ENCODE measurements at places on chromosomes 6 and 20.

DNA sequence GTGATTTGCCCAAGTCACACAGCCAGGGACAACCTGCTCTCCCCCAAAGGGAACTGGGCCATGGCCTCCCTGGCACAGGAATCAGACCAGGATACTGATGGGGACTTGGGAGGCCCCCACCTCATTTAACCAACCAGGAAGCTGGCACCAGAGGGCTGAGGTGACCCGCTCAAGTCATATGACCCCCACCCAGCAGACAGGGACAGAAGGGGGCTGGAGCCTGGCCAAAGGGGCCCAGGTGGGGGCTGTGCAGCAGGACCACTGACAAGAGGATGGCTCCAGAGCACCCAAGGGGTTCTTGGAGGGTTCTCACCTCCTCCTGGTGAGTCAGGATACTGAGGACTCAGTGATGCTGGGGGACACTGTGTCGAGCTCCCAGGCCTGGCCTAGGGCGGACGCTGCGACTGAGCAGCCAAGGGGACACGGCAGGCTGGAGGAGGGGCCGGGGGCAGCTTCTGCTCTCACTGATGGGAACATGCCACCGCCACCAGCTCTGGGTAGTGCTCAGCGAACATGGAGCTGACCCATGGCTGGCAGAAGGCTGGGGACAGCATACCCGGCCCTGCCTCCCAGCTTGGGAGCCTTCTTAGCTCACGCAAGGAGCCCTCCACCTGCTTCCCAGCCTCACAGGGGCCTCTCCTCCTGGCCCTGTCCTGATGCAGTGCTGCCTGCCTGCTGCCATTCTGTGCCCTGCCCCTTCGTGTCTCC, 1.2 kb downstream of the CST7 start:
- DNase-seq: no peak

DNA sequence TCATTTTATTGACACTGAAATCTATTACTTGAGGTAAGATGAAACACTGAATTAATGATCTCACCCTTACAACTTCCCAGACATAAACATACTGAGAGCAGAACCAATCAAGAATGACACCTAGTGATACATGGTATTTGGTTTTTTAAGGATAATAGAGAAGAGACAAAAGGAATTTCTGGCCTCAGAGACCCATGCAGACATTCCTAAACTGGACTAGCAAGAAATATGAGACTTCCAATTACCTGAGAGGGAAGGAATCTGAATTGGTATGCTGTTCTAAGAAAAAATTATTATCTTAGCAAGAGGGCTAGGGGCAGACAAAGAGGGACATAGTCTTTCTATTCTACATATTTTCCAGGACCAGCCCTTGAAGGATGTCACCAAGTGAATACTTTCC, 141.1 kb downstream of the BMP5 start:
- no peak for DNase-seq

DNA sequence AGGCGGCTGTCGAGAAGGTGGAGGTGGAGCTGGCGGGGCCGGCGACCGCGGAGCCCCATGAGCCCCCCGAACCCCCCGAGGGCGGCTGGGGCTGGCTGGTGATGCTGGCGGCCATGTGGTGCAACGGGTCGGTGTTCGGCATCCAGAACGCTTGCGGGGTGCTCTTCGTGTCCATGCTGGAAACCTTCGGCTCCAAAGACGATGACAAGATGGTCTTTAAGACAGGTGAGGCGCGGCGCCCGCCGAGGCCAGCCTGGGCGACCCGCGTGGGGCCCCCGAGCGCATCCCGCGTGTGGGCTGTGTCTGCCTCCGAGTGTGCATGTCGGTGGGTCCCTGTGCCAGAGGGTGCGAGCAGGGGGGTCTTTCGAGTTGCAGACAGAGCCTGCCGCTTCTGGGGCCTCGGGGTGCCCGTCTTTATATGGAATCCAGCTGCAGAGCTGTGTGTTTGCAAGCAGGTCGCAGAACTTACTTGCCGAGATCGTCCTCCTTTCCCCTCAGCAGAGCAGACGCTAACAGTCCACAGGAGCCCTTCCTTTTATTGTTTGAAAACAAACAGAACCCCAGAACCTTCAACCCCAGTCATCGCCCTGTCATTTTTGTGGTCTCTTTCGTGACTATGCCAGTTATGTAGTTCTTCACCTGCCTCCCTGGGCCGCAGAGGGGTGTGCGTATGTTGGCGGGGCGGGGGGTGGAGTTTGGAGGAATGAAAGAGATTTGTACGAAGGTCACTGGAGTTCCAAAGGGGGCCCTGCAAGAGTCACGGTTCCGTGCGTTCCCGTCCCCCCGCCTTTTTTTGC, 766 bp downstream of the SLC16A10 start:
- no peak for DNase-seq

DNA sequence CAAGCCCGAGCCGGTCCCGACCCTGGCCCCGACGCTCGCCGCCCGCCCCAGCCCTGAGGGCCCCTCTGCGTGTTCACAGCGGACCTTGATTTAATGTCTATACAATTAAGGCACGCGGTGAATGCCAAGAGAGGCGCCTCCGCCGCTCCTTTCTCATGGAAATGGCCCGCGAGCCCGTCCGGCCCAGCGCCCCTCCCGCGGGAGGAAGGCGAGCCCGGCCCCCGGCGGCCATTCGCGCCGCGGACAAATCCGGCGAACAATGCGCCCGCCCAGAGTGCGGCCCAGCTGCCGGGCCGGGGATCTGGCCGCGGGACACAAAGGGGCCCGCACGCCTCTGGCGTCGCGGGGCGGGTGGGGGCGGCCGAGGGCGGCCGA, 37.5 kb downstream of the YTHDF1 start:
- no peak for DNase-seq

- no peak for DNase-seq
Measured at GRCh38 chr6:149901444-149902140, 3.7 kb upstream of the RAET1E start.

- no peak for DNase-seq
Measured at GRCh38 chr20:56005389-56005715, at the start of gene CBLN4. TSS of gene CBLN4 (minus strand) at chr20:56005519. CDS start at chr20:56004171, 1,348 bp downstream.

DNA sequence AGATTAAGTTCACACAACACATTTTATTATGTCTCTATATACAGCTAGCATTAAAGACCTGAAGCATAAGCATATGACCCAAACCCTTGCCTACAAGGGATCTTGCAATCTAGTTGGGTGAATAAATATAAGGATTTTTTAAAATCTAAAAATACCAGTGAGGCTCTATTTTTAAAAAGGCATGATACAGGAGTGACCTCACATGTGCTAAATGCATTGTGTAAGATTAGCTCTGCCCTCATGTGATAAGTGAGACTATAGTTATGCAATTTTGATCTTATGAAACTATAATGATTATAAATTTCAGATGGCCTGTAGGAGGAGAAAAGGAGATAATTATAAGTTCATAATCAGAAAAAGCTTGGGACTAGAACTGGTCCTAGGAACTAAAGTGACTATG, 451.0 kb upstream of the MAN1A1 start:
- no peak for DNase-seq

DNA sequence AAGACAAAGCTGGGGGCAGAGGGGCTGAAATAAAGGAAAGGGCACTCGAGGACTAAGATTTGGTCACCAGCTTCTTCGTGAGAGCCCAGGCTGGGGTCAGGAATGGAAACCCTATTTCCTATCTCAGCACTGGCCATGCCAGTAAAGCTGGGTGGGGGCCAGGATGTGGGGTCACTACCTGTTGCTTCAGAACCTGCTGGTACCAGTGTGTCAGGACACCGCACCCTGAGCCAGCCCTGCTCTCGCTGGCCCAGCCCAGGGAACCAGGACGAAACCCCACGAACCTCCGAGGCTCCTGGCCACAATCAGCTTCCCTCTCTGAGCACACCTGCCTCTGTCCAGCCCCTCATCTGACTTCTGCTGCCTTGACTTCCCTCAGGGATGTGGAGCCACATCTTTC, 2.1 kb downstream of the CDSN start:
- DNase-seq: no peak

DNA sequence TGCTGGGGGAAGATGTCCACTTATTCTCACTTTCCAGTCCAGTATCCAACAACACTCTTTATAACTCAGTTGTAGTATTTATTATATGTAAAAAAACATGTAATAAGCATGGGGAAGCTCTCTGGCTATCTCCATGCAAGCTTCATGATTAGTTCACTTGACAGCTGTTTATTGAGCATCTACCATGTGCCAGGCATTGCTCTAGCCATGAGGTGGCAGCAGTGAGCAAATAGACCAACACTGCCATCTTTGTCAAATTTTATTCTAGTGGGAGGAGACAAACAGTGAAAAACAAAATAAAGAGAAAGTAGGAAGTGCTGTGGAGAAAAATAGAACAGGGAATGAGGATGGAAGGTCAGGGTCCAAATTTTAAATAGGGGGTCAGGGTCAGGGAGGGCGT, 131.8 kb downstream of the CFAP61 start:
- DNase-seq: no peak

GRCh38 chr6:114075300-114075699, 104.4 kb upstream of the HDAC2 start:
- no peak for DNase-seq

DNA sequence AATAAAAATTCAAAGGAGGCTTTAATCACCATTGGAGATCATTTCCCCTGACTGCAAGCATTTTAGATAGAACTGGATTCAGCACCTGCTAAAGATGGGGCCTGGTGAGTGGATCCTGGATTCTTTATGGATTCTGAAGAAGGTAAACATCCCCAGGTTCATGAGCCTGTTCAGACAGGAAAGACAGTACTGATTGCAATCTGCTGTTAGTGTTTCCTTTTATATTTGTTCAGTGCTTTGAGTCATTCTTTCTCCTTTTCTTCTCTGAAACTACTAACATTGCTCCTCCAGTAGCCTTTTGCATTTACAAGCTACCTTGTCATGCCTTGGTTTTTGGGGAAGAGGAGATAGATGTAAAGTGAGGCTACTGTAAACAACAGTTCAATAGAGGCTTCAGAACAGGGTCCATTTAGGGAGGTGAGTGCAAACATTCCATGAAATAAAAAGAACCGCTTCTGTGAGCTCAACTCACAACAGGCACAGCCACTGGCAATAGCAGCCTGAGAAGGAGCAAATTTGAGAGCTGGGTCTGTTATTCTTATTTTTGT, 66.4 kb upstream of the PRL start:
- no peak for DNase-seq

DNA sequence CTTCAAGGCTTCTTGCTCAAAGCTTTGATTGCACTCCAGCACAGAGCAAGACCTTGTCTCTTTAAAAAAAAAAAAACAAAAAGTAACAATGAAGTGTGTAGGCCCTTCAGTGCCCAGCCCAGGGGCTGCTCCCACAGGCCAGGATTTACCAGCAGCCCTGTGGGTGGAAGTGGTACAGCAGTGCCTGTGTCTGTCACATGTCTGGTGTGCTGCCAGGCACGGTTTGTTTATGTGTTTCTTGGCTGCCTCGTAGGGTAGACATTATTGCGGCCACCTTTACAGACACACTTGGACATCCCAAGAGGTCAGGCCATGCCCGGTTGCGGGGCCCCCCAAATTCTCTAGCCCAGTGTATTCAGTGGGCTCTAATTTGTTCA, 12.7 kb downstream of the DYNLRB1 start:
- no peak for DNase-seq

DNA sequence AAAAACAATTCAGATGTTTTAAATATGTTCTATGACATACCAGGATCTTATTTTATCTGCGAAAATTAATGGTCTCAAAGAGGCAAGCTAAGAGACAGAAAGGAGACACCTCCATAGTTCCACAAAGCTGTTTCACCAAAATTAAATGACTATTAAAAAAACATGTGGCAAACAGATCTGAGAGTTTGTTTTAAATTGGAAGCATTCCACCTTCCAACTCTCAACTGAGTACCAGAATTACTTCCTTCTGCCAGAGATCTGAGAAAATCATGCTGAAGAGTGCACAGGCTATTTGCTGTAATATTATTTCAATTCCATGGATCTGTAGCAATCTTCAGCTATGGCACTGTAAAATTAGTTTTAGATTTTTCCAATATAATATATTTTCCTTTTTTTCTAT, 669.5 kb upstream of the MARCKS start:
- no peak for DNase-seq

DNA sequence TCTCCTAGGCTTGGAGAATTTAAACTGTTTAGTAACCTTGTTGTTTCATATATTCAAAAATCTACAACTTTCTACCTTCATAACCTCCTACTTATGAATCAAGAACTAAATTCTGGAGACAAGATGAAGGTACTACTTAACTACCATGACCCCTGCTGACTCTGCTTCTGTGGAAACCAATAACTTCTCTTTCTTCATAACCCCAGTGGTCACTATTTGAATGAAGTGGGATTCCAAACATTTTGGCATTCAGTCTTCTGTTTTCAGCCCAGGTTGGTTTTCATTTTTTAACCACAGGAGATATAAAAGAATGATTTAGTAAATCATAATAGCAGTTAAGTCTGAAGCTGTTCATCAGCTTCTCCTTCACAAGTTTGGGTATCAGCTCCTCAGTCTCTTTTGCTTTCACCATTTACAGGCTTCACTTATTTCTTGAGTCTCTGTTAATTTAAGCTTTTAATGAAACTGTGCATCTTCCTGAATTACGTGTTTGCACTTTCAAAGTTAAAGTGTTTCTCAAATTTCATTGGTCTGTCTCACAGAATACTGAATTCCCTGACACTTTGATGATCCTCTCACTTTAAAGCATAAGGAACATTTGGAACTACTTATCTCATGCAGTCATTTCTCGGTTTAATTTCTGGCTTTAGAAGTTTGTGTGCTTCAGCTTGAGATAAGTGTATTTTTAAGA, 9.5 kb downstream of the SENP6 start:
- DNase-seq: no peak

DNA sequence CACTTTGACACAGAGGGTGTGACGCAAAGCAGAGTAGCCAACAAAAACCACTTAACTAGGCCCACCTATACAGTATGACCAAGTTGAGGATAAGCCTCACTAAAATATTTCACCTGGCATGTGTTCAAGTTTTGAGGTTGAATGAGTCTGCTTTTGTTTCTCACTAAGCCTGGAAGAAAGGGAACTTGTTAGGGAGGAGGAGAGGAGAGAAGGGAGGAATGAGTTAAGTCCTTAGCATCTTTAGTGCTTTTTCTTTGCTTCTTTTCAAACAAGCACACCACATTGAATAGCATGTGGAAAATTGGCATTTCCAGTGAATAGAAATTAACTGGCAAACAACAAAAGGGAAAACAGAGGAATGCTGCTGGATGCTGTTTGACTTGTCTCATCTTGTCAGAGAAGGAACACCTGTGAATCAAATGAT, 461.9 kb downstream of the GJA1 start:
- no peak for DNase-seq

DNA sequence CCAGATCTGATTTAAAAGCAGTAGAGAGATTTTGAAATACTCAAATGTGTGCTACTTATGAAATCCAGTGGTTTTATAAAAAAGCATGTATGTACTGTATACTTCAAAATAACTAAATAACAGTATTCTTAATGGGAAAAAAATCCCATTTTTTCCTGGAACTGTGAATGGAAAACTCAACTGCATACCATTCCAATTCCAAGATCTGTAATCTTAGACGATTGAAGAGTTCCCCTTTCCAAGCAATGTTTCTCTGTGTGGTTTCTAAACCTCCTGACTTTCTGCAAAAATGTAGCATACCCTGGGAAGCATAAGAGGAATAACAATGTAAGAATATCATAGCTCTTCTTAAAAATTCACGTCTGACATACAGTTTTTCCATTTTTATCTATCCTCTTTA, 40.3 kb upstream of the HIVEP2 start:
- no peak for DNase-seq

GRCh38 chr6:89612121-89612520, 26.4 kb downstream of the LYRM2 start:
- DNase-seq: no peak

Data from left renal cortex interstitium (tissue), 4 donors.